ENCODE measurements at places on chromosomes 5 and 9.

DNA sequence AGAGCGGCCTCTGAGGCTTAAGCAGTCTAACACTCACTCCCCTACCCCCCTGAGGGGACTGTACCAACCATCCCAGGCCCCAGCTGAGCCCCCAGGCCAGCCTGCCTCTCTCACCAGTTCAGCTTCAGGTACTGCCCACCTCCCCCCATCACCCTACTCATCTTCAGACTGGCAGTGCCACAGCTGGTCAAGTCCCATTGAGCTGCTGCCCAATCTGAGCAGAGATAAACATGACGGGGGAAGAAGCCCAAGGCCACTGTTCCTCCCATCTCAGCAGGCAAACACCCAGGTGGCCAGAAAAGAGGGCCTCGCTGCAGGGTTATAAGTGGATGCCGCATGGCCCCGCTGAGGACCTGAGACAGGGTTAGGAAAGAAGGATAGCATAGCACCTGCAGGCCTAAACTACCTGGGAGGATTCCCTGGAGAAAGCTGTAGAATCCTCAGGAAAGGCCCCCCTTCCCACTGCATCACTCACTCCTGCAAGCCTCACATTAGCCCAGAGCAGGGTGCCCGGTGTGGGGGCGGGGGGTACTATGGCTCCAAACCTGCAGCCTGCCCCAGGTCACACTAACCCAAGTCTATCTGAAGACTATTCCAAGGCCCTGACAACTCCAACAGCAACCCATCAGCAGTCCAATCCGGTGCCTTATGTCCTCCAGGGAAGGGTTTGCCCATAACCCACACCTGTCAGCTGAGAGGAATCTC is 3.6 kb downstream of the B4GALT1 start:
- DNase-seq, result no peak

DNA sequence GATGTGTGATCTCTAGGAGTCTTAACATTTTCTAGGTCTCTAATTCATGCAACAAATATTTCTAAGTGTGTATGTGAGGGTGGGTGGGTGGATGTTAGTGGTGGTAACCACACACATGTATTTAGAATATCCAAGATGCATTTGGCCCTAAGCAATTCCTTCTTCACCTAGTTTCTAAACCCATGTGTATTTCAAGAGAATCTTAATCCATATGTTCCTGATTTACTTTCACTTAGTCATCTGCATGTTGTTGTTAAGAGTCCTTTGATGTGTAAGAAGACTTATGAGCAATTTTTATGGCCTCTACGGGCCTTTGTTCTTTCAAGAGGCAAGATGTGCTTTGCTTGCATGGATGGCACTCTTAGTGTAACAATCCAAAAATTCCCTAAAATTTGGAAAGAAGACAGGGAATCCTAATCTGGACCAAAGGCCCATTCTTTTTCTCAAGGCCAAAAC is 282.6 kb downstream of the SPATA31D1 start:
- no peak for DNase-seq

DNA sequence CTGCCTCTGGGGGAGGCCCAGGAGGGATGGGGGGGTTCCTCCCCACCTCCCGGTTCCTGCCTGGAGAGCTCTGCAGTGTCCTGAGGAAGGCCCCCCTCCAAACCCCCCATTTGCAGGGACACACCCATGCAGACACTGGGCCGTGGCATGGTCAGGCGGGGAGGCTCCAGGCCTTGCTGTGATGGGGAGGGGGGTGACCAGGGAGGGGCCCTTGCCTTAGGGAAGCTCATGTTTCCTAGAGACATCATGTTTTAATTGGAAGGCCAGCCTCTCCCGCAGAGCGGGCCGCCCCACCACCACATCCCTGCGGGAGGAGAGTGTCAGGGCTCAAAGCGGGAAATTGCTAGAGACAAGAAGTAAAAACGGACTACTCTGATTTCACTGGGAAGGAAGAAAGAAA is 12.0 kb downstream of the PRRX2 start:
- peak; percentile 34 for DNase-seq

DNA sequence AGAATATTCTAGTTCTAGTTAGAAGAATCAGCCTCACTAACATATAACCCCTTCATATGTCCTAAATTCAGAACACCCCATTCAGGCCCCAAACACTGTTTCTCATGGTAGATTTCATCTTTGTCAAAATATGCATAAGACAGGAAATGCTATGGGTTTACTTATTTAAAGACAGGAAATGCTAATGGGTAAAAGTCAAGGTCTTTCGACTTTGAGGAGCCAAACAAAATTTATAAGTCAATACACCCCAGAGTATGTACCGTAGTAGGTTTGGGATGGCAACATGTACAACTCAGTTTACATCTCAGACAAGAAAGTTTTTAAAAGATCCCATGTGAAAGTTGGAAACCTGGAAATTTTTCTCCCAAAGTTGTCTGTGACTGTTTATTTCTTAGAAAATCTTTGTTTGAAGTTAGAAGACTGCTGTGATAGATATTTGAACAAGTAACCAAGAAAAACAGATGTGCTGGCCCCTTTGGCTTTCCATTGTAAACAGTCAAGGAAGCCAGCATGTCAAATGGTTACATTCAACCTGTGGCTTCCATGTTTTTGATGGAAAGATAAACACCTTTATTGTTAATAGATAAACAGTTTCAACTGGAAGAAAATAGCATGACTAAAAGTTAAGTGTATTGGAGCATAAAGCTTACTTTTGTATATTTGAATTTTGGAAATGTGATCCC is 102.2 kb downstream of the INIP start:
- DNase-seq, result no peak

DNA sequence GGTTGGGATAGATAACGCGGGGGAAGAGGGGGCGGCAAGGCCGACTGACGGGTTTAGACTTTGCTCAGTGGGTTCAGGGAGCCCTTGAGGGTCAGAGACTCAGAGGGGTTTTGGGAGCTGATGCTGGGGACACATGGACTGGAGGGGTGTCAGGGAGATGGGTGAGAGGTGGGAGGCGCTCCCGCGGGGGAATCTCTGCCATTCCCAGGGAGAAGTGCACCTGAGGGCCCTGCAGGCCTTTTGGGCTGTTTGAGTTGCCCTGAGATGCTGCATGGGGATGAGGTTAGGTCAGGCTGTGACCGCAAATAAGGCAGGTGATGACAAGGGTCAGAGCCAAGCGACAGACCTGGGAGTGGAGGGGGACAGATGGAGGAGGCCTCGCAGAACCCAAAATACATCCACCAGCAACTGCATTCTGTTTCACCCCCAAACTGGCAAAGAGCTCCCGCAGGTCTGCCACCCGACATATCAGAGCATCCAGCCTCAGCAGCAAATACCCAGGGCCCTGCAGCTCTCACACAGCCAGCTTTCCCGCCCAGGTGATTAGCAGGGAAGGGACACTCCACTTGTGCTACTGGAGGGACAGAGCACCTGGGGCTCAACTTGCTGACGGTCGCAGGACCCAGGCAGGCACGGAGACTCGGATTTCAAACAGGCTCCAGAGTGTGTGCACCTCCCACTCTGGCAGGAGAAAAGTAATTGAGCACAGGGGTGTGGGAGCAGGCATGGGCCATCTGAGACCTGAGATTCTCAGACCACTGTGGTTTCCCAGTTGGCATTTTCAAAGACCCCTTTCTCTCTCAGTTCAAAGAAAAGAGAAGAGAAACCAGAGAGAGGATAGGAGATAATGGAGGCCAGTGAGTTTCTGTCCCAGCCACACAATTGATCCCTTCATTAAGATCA is 26.4 kb downstream of the TMOD1 start:
- DNase-seq, result no peak

- no peak for DNase-seq
Observed at GRCh38 chr9:89498852-89499480, 1.1 kb upstream of the SEMA4D start.

- DNase-seq, result peak; percentile 5
Observed at GRCh38 chr5:176413255-176413565, 3.1 kb downstream of the CLTB start.

GRCh38 chr5:120567921-120568320 is 103.8 kb downstream of the PRR16 start:
- no peak for DNase-seq

DNA sequence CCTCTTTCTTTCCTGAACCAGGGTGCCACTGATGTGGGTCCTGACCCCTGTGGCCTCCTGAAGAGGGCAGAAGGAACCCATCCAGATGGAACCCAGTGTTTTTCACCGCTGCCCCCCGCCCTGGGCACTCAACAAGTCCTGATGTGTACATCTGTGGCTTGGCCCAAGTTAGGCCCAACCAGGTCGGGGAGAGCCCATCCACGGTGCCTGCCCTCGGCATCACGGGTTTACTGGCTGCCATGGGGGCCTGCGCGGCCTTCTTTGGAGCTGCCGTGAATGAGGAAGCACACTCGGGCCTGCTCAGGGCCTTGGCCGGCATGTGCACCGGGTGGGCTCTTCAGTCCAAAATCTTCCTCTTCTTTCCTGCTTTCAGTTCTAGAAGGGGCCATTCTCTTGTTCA is 5.8 kb downstream of the ECSCR start:
- DNase-seq, result no peak

- no peak for DNase-seq
Observed at GRCh38 chr5:134226441-134227192, 744 bp upstream of the PPP2CA start.

- DNase-seq, result no peak
Observed at GRCh38 chr5:132651838-132652469, 6.0 kb upstream of the IL13 start.

DNA sequence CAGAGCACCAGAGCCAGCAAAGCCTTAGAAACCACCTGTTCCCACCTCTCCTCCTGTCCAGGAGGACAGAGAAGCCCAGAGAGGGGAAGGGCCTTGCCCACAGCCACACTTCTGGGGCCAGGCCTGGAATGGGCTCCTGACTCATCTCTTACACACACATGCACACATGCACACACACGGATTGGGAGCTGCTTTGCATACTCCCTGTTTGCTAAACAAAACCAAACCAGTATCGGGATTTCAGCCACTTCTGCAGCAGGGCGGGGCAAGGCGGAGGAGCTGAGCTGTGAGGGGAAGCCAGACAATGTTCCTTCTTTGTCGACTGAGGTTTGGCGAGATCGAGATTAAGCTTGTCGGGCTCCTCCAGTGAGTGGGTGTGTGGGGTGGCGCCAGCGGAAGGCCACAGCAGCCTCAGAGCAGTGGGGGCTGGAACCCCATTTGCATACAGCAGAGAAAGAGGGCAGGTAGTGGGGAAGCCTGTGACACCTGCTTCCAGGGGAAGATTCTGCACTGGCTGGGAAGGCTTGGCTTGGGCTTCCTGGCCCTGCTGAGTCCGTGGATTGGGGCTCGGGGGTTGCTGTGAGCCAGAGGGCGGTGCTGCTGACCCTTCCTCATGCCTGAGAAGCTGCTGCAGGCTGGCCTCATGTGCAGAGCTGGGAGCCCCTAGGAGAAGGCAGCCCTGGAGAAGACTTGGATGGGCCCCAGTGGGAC is 16.1 kb downstream of the GFI1B start:
- no peak for DNase-seq

DNA sequence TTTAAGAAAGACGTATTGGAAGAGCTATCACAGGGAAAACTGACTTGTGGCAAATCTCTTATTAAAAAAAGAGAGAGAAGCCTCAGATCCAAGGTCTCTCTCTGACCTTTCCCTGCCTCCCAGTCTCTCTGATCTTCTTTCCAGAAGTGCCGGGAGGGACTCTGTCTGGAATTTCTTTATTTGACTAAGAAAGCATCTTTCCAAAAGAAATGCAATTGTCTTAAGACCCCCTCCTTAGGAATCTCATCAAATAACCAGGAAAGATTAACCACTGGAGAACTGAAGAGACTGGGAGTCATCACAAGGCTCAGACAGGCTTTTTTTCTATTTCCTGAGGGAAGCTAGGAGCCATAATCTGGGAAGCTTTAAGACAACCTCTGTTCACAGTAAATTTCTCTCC is 4.6 kb downstream of the C1QTNF3 start:
- DNase-seq, result no peak

- DNase-seq, result no peak
Observed at GRCh38 chr5:141874262-141874964, 3.8 kb downstream of the PCDH1 start.

DNA sequence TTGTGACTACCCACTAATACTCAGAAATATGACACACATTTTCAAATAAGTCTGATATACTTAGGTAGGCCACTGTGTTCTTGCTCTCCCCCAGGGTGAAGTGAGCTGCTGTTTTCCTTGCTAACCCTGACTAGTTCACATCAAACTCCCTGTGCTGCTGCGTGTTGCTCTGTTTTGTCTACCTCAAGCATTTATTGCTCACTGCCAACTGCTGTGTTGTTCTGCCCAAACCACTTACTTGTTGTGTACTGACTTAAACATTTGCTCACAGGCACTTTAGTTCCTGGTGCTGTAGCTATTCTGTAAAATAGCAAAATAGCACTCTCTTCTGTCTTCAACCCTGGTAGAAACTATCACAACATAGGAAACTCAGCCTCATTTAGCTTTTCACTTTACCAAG is 255.7 kb downstream of the HCN1 start:
- no peak for DNase-seq

GRCh38 chr5:132289097-132289496 is 5.1 kb upstream of the SLC22A4 start:
- no peak for DNase-seq

- DNase-seq, result no peak
Observed at GRCh38 chr5:150557509-150557872, 49.6 kb downstream of the NDST1 start.

- DNase-seq, result no peak
Observed at GRCh38 chr9:76441551-76442322, 17.2 kb upstream of the GCNT1 start.

- DNase-seq, result no peak
Observed at GRCh38 chr5:142322747-142323479, 1.9 kb downstream of the SPRY4 start.

- peak; percentile 16 for DNase-seq
Observed at GRCh38 chr5:139038613-139039305, 159.4 kb downstream of the SIL1 start.

DNA sequence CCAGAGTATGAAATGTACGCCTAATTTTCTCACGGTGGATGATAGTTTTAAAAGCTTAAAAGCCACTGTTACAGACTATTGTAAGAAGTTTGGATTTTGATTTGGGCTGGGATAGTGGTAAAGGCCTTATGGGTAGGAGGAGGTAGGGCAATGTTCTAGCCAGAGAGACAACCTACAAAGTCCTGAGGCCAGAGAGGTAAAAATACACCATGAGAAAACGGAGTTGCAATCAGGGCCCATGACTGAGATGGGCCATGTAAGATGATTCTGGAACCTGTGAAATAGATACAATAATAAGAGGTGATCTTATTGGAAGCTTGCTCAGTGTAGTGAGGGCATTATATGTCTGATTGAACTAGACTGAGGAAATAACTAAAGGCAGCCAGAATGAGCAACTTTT is 188.8 kb downstream of the RFX3 start:
- DNase-seq, result no peak

GRCh38 chr5:2738700-2739359 is 12.6 kb downstream of the IRX2 start:
- no peak for DNase-seq

DNA sequence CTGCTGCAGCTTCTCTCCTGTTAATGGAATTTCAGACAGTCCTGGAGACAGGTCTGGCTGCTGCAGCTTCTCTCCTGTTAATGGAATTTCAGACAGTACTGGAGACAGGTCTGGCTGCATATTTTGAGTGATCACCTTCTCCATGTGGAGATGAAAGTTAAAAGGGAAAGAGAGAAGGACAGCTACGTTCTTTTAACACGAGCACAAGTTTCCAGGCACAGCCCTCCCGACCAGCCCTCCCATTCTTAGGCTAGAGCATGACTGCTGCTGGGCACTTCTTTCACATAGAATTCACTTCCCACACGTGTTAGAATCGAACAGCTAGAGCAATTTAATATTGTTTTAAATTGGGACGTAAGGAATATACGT is 133.3 kb upstream of the DMRT1 start:
- DNase-seq, result no peak

GRCh38 chr5:147437161-147437596 is 72.7 kb downstream of the DPYSL3 start:
- no peak for DNase-seq

- DNase-seq, result no peak
Observed at GRCh38 chr5:169591636-169592035, 8.1 kb downstream of the SPDL1 start.

Data from HEK293T (cell line).